Foreskin fibroblast (primary cell): ENCODE measurements at places on chromosomes 1 and 21.

GRCh38 chr1:81069856-81070255, 730.9 kb upstream of the ADGRL2 start:
- DNase-seq: no peak

DNA sequence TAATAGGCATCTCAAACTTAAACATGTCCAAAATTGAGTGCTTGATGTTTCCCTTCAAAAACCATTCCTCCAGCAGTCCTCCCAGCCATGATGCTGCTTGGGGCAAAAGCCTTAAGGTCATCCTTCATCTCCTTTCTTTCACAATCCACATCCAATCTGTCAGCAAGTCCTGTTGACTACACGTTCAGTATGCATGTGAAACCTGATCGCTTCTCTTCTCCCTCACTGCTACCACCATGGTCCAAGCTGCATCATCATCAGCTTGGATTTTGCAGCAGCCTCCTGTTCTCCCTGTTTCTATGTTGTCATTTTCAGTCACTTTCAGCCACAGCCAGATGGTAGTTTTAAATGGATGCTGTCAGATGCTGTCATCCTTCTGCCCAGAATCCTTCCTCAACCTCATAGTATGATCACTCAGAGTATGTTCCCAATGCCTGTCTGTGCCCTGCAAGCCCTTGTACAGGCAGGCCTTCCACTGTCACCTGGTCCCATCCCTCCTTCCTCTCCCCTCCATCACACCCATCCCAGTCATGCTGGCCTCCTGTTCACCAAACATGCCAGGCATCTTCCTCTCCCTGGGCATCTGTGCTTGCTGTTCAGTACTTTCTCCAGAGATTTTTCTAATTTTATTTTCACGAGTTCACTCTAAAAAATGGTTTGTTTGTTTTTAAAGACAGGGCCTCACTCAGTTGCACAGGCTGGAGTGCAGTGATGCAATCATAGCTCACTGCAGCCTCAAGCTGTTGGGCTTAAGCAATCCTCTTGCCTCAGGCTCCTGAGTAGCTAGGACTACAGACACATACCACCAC, 66.0 kb downstream of the SYDE2 start:
- peak; percentile 81 for DNase-seq

- DNase-seq: peak; percentile 94
These were observed 19.7 kb upstream of the FASLG start for GRCh38 chr1:172638885-172639831.

- DNase-seq: no peak
These were observed 313.1 kb downstream of the TGFB2 start for GRCh38 chr1:218658269-218658668.

DNA sequence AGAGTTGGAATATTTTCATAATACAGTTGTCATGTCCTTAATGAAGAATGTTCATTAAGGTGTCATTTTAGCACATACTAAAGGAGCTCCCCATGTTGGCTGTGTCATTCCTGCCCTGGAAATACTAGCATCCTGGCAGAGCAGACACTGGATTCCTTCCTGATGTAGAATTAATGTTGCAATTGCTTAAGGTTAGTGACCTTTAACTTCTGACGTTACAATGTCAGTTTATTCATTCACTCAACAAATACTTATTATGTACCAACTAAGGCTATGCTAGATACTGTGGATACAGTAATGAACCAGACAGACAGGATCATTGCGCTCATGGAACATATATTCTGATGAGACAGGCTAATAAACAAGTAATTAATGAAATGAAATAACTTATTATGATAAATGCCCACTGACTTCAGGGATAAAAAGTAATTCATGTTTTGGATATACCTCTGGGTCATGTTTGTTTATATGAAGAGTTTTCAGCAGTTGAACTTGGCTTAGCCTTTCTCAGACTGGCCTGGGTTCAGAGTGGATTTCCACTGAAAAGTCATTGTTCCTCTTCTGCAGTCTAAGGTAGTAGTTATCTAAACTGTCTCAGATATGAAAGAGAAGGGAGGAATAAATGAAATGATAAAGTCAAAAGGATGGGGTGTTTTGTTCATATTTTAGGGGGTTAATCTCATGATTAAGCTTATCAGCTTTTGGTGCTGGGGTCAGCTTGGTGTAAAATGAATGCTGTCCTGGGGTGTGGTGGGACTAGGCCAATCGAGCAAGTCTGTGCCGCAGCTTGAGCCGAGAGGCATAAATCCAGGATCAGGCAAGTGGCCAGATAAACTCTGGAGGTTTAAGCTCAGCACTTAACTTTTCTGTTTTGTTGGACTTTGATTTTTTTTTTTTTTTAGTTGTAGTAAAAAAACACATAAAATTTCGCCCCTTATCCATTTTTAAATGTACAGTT, 43.3 kb upstream of the KCNQ4 start:
- peak; percentile 41 for DNase-seq

DNA sequence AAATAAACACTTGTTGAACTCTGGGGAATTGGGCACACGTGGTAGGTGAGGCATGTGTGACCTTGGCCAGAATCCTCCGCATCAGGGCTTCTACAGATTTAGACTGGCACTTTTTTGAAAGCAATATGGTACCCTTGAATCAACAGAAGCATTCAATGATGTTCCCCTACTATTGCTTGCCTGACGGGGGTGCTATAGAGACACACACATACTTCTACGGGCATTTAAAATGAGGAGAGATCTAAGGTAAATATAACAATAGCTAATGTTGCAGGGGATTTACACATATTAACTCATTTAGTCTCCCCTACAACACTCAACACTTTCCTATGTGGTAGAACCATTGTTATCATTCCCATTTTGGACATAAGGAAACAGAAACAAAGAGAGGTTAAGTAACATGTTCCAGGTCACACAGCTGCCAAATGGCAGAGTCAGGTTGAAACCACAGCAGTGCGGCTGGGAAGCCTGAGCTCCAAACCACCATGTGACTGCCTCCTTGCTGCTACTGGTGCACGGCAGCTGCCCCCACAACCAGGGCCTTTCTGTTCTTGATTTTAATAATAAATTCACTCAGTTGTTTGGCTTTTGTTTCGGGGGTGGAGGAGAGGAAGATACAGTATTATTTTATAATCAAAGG, 147.4 kb downstream of the ZNF281 start:
- no peak for DNase-seq

GRCh38 chr1:76290271-76290670, 215.7 kb downstream of the ST6GALNAC3 start:
- no peak for DNase-seq

DNA sequence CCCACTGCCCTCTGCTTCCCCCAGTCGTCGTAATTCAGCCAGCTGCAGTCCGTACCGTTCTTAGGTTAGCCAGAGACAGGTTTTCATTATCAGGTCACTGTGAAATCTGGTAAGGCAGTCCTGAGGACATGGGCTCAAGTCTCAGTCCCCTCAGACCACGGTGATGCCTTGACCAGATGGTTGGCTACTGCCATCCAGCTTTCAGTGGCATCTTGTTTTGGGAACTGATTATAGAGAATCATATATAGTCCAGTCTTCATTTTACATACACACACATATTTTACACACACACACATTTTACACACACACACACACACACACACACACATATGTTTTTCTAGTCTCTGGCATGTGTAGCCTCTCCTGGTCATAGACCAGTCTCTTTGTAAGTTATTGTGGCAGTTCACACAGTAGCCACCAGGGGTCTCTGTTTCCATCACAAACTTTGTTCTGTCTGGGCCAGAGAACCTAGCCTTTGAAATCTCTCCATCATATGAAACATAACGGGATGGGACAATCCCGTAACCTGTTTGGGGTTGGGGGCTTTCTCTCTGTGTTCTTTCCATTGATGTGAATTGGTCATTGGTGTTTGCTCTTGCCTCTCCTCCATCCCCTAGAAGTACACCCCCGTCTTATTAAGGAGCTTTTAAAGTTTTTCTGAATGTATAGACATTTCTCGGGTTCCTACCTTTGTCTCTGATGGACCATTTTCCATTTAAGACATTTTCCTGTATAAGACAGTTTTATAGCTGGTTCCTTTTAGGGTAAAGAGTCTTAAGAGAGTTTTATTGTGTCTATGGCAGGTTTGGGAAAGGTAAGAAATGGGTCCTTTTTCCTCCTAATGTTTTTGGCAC, 8.4 kb upstream of the IKBKE start:
- peak; percentile 83 for DNase-seq

GRCh38 chr1:203063287-203063686, 22.5 kb downstream of the MYOG start:
- DNase-seq: no peak

DNA sequence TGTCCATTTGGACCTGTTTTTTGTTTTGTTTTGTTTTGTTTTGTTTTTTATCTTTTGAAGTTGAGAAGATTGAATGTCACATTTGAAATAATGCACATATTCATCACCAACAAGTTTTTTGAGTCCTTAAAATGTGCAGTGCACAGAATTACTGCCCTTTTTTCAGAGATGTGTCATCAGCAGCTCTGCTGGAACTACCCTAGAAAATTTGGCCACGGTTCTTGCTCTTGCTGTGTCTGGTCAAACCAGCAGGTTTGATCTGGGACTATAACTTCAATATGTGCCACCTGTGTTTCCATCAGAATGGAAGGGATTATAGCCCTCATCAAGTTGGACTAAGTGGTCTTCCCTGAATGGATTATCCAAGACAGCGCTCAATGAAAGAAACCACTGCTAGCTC, 24.1 kb upstream of the CNN3 start:
- no peak for DNase-seq

GRCh38 chr1:221816899-221817298, 75.0 kb upstream of the DUSP10 start:
- DNase-seq: peak; percentile 91

DNA sequence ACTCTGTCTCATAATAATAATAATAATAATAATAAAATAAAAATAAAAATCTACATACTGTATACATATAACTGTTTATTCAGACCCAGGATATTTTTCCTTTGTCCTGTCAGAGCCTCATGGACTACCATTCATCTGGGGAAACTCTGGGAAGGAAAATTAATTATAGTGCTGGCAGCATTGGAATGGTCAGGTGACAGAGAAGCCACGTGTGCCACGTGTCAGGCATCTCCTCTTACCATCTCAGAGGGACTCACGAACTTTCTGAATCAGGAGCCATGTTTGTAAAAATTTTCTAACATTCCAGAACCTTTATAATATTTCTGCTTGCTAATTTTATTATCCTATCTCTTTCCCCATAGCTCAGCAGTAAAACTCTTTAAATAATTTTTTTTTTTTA, 97.8 kb upstream of the HNRNPU start:
- no peak for DNase-seq

DNA sequence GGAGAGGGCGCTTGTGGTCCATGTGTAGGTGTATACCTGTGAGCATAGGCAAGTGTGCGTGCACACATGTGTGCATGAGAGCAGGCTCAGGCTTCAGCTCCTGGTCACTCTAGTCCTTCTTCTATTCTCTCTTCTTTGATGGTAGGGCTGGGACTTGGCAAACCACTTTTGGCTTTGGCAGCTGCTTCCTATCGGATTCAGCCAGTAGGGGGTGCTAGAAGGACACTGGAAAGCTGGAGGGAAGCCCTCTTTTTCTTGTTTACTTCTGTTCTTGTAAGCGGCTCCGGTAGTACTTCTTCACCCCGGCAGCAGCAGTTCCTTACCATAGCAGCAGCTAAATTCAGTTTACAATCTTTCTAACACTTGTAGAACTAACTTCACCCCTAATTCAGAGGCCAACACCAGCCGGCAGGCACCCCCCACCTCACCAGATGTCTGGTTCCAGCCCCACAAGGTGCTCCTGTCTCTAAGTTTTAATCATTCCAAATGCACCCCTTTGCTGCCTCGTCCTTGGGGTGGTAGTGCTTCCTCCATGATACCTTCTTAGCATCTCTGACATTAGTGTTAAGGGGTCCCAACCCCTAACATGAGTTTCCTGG, 25.1 kb downstream of the NENF start:
- peak; percentile 58 for DNase-seq

DNA sequence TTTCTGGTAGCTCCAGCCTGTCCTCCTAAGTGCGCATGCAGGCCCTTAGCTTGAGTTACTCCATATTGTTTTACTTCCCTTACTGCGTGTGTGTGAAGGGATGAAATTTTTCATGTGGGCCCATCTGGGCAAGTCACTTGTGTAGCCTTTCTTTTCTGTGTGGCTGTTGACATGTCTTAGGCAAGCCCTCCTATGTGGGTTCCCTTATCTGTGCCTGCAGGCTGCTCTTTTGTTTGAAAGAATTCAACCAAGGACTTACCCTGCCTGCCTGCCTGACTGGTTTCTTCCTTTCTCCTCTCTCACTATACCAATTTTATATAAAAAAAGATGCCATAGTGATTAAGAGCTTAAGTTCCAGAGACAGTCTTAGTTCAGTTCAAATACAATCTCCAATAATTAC, 249.3 kb downstream of the ATG4C start:
- DNase-seq: no peak

- no peak for DNase-seq
These were observed 138.9 kb downstream of the TOMM20 start for GRCh38 chr1:234989479-234990327.

DNA sequence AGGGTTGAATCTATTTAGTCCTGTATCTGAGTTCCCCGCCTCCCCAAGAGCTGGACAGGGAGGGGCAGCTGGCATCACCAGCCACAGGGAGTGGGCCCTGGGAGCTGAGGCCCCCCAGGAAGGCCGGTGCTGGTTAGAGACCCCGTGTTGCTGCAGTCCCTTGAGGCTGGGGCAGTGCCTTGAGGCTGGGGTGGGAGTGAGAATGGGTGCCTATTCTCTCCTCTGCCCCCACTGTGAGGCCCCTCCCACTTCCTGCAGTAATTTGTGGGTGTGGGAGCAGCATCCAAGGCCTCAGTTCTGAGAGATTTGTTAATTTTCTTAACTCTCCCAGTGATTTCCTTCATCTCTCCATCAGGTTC, 2.5 kb upstream of the TRAPPC3 start:
- DNase-seq: no peak

DNA sequence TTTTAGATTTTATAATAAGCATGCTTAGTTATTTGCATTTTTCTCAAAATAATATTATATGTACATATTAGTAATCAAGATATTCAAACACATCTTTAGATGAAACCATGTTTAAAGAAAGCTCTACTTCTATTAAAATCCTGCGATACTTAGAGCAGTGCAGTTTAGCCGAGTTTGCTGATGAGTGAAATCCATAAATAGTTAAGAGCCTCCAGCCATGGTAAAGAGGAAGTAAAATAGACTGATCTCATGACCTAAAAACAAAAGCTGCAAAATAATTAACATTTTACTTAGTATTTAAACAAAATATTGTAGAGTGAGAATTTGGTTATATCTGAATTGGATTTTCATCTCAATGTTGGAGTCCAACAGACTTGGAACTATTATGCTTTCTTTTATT, 147.4 kb upstream of the NRIP1 start:
- DNase-seq: no peak

DNA sequence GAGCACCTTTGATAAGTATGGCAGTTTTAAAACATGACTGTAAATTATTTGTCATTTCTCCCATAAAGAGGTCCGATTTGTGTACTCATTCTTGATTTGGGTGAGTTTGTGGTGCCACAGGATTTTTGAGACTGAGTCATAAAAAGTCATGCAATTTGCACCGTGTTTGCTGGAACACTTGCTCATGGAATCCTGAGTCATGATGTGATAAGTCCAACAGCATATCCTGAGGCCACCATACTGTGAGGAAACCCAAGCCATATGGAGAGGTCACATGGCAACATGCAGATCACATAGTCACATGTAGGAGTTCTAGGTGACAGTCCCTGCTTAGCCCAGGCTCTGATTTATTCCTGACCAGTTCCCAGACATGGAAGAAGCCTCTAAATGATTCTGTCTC, 40.8 kb upstream of the PRRX1 start:
- peak; percentile 96 for DNase-seq

GRCh38 chr1:145863282-145864018, 4.6 kb upstream of the PIAS3 start:
- DNase-seq: no peak

GRCh38 chr1:115227346-115228082, 110.5 kb downstream of the NGF start:
- DNase-seq: no peak
